ENCODE measurements at places on chromosomes 13 and 19.

GRCh38 chr19:41958367-41959055, 610 bp downstream of the RABAC1 start:
- peak; percentile 34 for DNase-seq

- DNase-seq = no peak
These were observed 35.2 kb upstream of the ISYNA1 start for GRCh38 chr19:18473003-18473705.

DNA sequence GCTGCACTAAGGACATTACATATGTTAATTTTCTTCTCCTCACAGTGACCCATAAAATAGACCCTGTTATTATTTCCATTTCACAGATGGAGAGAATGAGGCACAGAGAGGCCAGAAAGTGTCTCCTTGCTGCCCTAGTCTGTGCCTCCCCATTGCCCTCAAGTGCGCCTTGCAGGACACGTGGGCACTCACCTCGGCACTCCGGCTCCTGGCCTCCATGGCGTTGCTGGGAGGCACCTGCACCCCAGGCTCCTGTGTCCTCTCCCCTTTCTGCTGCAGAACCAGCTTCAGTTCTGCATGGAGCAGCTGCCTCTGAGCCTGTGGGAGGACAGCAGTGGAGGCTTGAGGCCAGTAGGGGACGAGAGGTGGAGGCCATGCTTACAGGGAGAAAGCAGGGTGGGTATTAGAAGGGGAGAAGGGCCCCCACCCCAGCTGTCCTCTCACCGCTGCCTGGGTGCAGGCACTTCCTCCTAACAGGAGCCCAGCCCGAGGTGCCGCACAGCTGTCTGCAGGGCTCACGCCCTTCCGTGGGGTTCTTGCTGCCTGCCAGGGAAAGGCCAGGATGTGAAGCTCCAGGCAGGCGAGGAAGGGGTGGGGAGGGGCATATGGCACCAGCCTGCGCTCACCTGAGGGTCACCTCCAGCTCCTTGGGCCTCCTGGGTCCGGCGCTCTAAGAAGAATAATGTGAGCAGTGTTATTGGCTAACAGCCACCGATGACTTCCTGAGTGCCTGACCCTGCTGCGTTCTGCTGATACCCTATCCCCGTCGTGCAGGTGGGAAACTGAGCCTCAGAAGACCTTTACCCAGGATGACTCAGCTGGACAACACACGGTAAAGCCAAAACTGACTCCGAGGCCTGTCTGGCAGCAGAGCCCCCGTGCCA, 5.2 kb downstream of the PRX start:
- no peak for DNase-seq

- DNase-seq = no peak
These were observed 14.9 kb downstream of the FGF21 start for GRCh38 chr19:48770266-48770665.

DNA sequence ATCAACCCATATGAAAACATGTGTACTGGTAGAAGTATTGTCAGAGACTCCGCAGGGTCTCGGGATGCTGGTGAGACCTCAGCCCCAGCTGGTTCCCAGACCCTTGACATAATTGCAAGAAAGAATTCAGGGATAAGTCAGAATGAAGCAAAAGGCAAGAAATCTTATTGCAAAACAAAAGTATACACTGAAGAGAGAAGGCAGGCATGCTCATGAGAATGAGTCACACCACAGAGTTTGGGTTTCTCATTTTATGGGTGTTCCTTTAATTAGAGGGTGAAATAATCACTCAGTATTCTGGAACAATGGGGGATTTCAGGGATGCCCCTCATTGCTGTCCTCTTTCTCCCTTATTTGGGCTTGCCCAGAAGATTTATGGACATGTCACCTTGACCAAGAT, 1423.8 kb upstream of the MIR17HG start:
- no peak for DNase-seq

DNA sequence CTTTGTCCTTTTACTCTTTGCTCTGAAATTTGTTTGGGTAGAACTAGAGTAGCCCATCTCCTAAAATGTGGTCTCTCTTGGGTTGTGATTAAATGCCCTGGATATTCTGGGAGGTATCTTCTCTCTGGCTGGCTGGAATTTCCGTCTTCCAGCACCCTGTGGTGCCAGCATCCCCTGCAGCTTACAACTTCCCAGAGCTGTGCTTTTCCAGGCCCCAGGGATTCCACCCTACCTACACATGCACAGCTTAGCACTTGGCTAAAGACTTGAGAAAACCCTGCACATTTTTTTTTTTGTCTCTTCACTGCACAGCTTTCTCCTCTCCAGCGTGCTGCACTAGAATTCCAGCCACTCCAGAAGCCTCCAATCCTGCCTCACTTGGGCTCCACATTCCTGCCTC, 334.7 kb downstream of the IRS2 start:
- DNase-seq = no peak

DNA sequence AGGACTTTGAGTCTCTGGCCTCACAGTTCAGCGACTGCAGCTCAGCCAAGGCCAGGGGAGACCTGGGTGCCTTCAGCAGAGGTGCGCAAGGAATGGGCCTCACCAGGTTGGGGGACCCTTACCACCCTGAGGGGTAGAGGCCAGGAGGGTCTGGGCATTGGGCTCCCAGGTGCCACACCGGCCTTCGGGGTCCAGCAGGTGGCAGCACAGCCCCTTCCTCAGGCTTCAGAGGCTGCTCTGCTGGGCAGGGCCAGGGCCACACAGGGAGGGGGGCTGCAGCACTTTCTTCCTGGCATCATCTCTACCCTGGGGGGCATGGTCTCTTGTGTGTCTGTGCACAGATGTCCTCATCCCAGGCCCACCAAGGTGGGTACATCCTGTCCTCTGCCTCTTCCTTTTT, 12.9 kb downstream of the PIN1 start:
- no peak for DNase-seq

All from globus pallidus (tissue), 1 donor.